Peyer's patch (tissue), 4 donors: ENCODE measurements at places on chromosomes 5 and 9.
A peak's percentile ranks its signal among the peaks of the same experiment; 100 is the strongest.

DNA sequence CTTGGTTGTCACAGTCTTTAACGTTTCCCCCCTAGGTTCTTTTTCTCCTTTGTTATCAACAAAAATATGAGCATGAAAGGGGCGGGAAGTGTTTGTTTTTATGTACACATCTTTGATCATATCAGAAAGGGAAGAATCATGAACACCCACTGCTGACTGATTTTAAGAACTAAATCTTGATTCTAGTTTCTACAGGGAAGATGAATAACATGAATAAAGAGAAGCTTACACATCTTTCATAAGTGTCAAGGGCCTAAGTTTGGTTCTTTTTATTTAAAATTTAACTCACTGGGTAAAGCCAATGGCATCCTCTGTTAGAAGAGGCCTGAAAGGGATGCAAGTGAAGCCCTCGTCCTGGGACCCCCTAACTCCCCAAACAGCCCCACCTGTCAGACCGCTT lies 14.8 kb upstream of the CTNNA1 start:
- DNase-seq = no peak

DNA sequence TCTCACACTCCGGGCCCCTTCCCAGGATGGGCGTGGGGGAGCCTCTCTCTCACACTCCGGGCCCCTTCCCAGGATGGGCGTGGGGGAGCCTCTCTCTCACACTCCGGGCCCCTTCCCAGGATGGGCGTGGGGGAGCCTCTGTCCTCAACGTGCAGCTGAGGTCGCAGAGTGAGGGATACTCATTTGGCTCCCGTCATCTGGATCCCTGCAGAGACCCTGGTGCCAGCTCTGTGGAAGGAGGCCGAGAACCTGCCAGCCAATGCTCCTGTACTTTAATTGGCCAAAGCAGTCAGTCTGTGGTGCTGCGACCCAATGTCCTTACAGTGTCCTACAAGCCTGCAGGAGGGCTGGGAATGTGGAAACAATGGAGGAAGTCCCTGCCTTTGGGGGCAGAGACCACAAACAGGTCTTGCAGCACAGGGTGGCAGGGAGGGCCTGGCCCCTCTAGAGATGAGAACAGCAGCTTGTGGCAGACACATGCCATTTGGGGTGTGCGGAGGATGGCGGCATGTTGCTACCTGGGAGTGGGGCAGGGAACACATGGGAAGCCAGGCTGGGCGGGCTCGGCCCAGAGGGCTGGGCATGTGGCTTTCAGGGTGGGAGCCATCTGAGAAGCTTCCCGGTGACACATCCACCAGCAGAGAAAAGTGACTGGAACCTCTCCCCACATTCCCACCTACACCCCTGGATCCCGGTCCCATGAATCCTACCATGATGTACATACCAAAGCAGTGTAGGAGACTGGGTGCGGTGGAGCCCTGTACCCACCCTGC lies 13.6 kb upstream of the MRNIP start:
- DNase-seq = no peak

DNA sequence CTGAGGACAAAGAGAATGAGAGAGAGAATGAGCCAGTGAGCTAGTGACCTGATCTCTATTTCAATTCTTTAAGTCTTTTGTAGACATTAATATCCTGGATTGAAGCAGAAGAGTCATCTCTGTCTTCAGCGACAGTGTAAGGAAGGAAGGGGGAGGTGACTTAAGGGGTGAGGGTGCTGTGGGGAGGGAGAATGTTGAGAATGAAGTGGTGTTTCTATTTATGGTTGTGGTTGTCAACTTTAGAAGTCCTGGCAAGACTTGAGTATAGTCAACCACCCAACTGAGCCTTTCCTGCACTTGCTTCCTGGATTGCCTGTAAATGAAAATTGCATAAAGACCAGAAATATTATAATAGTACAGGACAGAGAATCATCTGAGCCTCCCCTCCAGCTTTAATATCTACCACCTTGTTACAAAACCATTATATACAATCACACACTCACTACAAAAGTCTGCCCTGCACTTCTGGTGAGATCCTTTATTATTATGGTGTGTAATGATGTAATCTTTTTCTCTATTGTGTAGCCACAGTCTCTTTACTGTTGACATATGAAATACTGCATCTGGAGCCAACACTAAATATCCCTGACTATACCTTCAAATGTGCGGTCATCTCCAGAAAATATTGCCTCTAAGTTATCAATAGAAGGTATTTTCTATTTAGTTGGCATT lies 91.7 kb downstream of the NTRK2 start:
- no peak for DNase-seq

- no peak for DNase-seq
These were observed 35.4 kb downstream of the LHX3 start for GRCh38 chr9:136169495-136169894.

DNA sequence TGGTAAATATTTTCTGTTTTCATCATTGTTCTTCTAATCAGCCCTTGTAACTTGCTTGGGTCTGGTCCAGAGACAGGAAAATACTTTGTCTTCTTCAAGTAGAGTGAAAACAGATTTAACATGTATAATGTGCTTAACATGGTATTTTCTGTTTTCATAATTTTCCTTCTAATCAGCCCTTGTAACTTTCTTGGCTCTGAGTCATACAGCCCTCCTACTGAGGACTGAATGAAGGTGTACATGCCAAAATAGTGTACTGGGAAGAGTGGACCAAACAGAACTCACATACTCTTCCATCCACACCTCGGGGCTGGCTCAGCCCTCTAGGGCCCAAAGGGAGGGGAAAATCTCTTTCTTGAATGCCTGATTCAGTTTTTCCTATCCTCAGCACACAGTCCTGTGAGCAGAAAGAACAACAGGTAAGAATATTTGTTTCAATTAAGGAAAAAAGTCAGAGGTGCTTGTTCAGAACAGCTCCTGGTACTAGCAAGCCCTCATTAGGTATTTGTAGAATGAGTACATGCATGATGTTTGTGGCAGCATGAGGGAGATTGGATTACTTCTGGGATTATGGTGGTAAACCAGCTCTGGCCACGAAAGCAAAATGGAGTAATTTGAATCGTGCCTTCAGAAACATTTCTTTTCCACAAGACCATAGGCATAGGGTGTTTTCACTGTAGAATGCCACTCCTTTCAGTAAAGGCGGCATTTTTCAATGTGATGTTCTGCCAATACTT lies 24.2 kb upstream of the MACIR start:
- no peak for DNase-seq

DNA sequence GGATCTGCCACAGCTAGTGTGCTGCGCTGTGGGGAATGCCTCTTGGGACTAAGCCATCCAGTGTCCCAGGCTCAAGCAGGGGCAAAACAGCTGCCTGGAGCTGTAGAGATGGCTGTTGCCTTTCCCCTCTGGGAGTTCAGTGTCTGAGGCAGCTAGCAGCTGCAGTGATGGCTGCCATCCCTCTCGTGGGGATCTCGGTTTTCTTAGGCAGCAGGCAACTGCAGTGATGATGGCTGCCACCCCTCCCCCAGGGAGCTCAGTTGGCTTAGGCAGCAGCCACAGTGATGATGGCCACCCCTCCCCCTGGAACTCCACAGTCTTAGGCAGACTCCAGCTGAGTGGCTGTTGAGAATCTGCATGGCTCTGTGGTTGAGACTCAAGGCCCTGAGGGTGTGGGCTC lies 1389.2 kb upstream of the NUDT12 start:
- no peak for DNase-seq

DNA sequence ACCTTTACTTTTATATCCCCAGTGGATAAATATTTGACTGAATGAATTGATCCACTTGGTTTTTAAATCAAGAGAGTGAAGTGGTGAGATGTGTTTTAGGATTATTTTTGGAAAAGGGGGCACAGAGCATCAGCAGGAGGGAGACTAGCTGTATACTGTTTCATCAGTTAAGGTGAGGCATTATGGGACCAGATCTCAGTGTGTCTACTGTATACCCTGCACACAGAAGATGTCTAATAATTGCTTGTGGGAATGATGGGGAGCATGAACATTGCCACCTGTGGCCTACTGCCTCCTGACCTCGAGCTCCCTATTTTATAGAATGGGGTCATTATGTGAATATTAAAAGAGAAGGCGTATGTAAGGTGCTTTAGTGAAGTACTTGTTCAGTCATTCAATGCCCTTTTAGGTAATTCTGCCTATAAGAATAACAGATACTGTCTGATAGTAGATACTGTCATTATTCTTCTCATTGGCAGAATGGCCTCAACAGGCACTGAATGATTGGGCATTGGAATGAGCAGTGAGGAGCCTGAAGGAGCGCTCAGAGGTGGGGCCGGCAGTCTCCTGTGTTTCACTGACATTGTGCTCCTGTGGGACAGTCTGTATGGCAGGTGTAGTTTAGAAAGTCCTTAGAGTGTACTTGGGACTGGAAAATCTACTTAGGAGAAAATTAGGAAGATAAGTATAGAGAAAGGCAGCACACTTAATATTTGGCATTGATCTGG lies 47.4 kb upstream of the FAM120AOS start:
- no peak for DNase-seq

DNA sequence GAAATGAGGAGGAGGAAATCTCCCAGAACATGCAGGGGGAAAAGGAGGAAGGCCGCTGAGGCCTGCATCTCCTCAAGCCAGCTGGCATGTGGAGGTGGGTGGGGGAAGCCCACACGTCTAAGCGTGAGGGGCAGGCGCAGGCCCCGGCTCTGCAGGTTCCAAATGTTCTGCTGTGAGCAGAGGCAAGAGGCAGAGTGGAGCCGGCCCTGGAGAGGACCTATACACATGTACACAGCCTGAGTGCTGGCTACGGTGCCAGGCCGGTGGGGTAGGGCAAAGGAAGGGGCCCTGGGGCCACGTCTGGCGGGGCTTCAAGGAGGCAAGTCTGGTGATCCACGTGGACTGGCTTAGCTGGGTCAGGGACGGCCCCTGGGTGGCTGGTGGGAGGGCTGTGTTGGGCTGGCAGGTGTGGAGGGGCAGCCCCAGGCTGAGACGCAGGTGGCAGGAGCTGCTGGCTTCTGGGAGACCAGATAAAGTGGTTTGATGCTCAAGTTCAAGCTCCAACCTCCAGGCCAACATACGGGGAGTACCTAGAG lies 26.4 kb downstream of the LPCAT1 start:
- DNase-seq = peak; percentile 65

- no peak for DNase-seq
These were observed 294.3 kb downstream of the FBXL7 start for GRCh38 chr5:15794052-15794985.

DNA sequence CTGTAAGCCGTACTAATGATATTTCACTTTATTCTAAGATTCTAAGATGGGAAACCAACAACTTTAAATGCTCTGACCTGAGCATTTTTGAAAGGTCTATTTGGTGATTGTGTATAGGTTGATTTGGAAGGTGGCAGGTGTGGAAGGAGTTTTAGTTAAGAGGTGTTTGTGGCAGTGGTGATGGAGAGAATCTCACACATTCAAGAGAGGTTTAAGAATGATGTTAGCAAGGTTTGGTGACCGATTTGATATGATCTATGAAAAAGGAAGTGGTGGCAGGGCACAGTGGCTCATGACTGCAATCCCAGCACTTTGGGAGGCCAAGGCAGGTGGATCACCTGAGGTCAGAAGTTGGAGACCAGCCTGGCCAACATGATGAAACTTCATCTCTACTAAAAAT lies 319.2 kb upstream of the CD180 start:
- no peak for DNase-seq

GRCh38 chr9:13675638-13676000 lies 396.1 kb upstream of the MPDZ start:
- no peak for DNase-seq

DNA sequence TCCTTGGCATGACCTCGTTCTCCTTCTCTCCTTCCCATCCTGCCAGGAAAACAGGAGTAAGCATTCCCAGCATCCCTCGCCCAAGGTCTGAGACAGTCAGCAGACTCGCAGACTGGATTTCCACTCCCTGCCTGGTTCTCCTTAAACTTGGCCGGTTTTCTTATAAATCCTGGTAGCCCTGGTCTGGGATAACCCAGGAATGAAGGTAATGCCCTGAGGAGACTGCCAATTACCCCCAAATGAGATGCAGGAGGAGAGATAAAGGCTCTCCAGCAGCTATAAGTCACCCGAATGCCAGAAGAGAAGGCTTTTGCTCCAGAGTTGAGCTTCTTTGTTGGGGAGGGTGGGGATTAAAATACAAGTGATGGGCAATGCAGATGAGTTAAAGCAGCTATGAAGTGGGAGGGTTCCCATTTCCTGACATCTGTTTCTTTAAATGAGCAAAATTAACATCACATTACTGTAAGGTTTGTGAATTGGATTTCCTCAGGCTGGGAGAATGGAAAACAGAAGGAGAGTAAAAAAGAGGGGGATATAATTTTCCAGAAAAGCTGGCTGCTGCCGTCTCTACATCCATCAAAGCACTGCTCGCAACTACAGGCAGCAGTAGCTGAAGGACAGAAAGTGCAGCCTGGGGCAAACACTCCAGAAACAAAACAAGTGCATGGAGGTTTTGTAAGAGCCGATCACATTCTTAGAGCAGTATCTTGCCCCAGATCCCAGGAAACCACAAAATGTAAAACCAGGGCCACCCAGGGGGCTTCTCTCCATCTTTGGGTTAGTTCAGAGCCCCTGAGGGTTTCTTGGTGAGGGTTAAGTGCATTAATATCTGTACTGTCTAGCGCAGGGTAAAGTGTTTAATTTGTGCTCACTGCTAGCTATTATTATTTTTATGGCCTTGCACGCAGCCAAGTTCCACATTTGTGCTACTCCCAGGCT lies 177.6 kb upstream of the PANK3 start:
- DNase-seq = no peak

- DNase-seq = no peak
These were observed 28.8 kb upstream of the IER5L start for GRCh38 chr9:129206905-129207304.

DNA sequence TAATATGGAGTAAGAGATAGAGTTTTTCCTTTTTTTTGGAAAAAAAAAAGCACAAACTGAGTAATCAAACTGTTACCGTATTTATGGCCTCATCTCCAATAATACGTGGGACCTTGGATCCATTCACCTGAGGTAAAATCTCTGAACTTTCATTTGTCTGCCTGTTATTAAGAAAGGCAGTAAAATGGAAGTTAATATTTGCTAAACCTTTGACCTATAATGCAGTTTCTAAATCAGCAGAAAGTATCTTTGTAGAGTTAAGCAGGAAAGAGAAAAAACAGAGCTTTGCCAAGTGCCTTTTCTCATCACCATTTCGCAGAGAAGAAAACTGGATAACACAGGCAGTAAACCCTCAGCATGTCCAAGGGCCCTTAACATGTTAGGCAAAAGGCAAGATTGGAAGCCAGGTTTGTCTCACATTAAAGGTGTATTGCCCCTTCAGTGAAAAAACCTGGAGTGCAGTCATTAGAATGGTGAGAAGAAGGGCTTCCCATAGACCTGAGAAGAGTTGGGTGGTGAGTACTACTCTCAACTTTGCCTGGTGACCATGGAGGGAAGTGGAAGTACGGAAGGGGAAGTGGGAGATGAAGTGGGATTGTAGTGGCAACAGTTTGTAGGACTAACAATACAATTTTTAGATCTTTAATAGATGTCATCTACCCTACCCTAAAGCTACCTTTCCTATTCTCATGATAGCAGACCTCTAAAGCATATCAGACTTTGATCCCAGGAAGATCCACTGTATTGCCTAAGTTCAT lies 65.4 kb upstream of the GRAMD2B start:
- DNase-seq = no peak

GRCh38 chr9:69785757-69786156 lies 25.9 kb upstream of the PTAR1 start:
- no peak for DNase-seq

- DNase-seq = no peak
These were observed 20.5 kb upstream of the B4GALT1 start for GRCh38 chr9:33187519-33188218.
